ENCODE measurements at places on chromosomes 7 and 10.

DNA sequence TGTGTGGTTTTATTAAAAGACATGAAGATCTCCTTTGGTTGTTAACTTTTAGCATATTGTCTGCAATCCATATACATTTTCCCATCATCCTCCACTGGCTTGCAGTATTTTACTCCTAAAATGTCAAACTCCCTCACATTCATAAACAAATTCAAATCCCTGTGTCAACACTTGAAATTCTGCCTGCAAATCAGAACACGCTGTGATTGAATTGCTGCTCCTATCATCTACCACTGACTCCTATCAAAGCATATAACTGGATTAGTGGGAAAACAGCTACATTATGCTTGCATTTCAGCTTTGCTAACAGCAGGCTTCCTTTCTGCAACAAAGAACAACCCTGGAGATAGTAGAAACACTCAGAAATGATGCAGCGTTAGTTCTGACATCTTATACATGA is 281.8 kb upstream of the HGF start:
- DNase-seq = no peak

DNA sequence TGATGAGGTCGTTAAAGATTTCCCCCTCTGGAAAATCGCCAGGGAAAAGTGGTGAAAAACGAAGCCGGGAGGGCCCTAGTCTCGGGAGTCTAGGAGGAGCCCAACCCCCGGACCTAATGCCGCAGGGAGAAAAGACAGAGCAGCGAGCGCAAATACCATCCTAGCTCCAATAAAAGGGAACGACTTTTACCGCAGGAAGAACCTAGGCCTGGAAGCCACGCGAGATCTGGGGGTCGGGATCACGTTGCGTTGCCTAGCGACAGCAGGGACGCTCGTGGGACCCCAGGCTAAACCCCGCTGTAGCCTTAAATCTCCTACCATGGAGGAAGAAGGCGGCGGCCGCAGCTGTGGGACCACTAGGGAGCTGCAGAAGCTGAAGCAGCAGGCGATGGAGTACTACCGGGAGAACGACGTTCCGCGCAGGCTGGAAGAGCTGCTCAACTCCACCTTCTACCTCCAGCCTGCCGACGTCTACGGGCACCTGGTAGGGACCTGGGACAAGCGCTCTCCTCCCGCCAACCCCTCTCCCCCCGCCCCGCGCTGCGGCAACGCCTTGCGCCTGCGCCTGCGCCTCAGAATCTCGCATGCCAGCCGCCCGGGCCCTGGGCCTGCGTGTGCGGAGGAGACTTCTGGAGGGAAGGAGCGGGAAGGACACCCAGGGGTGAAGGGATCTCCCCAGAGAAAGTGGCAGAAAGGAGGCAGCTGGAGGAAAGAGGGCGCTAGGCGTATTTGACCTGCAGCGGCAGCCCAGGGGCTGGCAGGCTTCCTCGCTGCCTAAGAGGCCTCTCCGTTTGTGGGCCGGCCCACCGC is at the start of gene ENO4:
ENO4 (plus strand) TSS at position 252 of the 810 bp plus-strand sequence; CDS start at position 320, 68 bp downstream.
- DNase-seq = no peak

DNA sequence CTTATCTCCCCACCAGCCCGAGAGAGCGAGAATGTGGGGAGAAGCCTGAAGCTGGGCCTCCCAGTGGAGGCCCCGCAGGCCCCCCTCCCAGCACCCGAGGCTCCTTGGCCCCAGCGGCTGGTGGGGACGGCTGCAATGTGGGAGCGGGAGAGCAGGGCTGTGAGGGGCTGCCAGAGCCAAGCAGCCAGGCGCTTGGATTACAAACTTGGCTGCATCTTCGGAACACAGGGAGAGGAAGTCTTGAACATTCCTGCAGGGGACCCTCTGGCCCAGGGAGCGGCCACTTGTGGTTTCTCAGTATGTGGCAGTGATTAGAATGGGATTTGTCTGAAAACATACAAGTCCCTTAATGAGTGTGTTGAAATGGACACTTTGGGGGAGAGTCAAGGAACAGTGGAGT is 23.2 kb downstream of the ELN start:
- DNase-seq = no peak

- no peak for DNase-seq
Observed at GRCh38 chr10:59830601-59831259, 75.6 kb downstream of the CCDC6 start.

GRCh38 chr10:90373911-90374310 is 483.9 kb downstream of the HTR7 start:
- no peak for DNase-seq

- DNase-seq = no peak
Observed at GRCh38 chr7:153657182-153657800, 394.9 kb upstream of the DPP6 start.

DNA sequence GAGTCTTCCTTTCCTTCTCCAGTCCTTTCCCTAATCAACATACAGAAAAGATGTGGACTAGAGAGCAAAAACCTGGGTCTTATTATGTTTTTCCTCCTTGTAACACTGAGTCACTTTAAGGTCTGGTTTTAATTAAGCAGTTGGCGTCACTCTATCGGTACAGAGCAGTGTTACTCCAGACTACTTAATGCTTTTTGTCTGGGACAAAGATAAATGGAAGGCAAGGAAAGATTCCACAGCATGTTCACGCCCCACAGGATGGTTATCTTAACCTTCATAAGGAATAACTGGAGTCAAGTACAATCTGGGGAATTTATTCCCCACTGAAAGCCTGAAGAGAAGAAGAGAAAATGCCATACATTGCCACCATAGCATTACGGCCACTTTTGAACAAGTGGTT is 145.7 kb downstream of the ELAPOR2 start:
- DNase-seq = no peak

DNA sequence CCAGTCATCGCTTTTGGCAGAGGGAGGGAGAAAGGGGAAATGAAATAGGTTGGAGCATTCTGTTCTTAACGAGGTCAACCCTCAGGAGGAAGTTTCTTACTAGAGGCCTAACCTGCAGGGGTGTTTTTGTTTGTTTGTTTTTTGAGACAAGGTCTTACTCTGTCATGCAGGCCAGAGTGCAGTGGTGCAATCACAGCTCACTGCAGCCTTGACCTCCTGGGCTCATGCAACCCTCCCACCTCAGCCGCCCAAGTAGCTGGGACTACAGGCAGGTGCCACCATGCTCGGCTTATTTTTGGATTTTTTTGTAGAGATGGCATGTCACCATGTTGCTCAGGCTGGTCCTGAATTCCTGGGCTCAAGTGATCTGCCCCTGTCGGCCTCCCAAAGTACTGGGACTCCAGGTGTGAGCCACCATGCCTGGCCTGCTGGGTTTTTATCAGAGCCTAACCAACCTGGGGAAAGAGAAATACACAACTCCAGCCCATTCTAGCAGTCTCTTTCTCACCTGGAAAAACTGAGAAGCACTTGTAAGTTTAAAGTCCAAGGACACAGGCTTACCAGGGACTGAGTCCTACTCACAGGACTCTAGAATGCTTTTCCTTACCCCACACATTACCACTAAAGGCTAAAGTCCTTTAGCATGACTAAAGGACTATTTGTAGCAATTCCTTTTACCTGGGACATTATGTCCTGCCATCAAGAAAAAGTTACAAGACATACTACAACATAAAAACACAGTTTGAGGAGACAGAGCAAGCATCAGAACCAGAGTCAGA is 101.0 kb upstream of the EGFR start:
- no peak for DNase-seq

DNA sequence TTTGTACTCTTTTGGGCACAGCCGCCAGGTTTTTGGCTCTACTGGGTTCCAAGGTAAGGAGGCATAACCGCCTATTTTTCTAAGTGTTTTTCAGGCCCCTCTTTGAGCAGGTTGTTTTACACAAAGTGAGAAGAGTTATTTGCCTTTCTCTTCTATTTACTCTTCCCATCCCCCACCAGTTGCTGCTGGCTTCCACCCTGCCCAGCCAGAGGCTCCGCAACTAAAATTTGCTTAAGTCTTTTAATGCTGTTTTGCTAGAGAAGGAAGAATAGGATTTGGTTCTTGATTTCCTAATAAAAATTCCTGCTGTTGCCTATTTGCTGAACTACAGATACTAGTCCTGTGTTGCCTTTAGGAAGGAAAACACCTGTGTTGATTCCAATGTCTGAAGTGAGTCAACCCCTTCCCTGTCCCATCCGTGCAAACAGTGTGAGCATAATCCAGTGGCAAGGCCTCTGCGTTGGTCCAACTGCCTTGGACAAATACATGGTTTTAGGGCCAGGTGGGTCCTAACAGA is 1.9 kb downstream of the PLA2G12B start:
- DNase-seq = no peak

DNA sequence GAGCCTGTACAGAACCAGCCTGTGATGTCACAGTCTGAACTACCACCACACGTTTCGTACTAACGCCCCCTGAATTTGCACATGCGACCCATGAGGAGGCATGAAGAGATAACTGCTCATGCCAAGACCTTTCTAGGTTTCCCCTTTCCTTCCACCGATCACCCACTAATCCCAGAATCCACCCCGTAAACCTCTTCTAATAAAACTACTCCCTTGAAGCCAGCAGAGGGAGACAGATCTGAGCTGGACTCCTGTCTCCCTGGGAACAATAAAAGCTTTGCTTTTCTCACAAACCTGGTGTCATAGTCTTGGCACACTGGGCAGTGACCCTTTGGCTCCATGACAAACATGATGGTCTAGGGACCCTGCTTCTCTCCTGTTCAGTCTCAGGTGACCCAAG is 144.5 kb downstream of the FRMD4A start:
- DNase-seq = no peak

Data from stimulated activated CD8-positive, alpha-beta memory T cell treated with anti-CD3 and anti-CD28 coated beads, Interleukin-2, amount 100 ng/mL, for 48 hours (primary cell).